Astrocyte (in vitro differentiated cells and primary cell): ENCODE measurements at places on chromosomes 1 and 21. TPM values are rescaled to one million over a fixed set of nuclear protein-coding genes. Genes with fewer than 3 reads are reported as not detected.

DNA sequence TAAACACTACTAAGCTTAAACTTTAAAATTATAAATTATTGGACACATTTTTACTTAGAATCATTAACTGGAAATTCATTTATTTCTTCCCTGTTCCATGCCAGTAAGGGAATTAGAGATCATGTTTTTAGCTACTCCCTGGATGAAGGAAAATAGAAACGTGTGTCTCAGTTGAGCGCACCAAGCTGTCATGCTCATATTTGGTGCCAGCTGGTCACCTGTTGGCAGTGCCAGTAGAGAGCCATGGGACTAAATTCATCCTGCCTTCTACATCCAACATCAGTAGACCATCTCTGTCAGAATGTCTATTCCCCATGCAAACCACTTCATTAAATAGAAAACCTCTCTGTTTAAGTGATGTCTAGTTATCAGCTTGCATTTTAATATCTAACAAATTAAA is 17.4 kb upstream of the SLC22A15 start:
- no peak for DNase-seq

DNA sequence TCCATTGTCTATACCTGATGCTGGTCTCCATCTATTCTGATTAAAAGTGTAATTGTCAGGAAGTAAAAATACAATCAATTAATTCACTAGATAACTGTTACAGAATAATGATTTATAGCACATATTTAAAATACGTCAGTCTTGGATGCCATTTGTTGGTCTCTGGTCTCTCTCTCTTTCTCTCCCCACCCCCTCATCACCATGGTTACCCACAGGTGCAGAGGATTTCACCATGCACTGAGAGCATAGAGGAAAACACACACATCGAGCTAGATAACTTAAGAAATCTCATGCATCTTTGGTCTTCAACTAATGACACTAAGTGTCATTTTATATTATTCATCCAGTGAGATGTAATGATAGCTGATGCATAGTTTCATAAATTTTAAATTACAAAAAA is 33.4 kb downstream of the LRRC53 start:
- DNase-seq = no peak

GRCh38 chr1:173865468-173866164 is 2.2 kb downstream of the GAS5 start:
- DNase-seq = no peak

DNA sequence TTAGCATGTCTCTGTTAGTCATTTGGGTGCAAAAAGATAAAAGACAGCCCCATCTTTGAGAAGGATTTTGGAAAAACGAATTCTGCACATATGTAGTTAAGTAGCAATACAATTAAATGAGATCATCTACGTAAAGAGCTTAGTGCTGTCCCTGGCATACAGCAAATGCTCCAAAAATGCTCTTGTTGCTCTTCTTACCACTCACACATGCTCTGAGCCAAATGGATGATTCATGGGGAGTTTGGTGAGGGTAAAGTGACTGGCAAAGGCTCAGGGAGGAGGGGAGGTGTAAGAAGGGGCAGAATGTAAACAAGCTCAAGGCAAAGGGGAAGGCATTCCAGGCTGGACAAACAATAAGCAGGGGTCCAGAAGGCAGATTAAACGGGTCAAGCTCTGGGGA is 191.9 kb downstream of the AK5 start:
- DNase-seq = peak; percentile 81

- DNase-seq = no peak
These were observed 46.0 kb downstream of the KCNK2 start for GRCh38 chr1:215128504-215128903.

GRCh38 chr1:156198831-156199349 is 5.0 kb downstream of the SLC25A44 start:
- no peak for DNase-seq

GRCh38 chr1:116457946-116458604 is 85.0 kb downstream of the ATP1A1 start:
- no peak for DNase-seq

Gene DMRTA2
- not detected in 2 replicates for total RNA-seq

Gene EDARADD
- total RNA-seq = 0.98 and 2.2 TPM in 2 replicates

Gene KIF21B
- 4.7 and 5.6 TPM in 2 replicates for total RNA-seq

Gene TIMM17A
- total RNA-seq = 130 and 139 TPM in 2 replicates
